Fibroblast of mammary gland (primary cell): ENCODE measurements at places on chromosomes 12 and 14.

GRCh38 chr12:124044809-124045321 is 71.8 kb downstream of the ZNF664 start:
- DNase-seq: no peak

DNA sequence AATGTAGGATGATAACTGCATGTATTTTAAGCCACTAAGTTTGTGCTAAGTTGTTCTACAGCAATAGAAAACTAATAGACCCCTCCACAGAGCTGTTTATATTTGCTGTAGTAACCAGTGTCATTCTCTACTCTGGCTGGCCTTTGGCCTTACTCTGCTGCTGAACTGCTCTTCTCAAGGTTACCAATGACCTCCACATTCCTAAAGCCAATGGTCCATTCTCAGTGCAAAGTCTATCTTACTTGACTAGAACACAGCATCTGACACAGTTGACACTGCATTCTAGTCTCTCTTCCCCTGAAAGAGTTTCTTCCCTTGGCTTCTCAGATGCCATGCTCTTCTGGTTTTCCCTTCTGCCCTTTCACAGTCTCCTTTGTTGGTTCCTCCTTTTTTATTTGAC is 154.8 kb upstream of the CRY1 start:
- DNase-seq: no peak

DNA sequence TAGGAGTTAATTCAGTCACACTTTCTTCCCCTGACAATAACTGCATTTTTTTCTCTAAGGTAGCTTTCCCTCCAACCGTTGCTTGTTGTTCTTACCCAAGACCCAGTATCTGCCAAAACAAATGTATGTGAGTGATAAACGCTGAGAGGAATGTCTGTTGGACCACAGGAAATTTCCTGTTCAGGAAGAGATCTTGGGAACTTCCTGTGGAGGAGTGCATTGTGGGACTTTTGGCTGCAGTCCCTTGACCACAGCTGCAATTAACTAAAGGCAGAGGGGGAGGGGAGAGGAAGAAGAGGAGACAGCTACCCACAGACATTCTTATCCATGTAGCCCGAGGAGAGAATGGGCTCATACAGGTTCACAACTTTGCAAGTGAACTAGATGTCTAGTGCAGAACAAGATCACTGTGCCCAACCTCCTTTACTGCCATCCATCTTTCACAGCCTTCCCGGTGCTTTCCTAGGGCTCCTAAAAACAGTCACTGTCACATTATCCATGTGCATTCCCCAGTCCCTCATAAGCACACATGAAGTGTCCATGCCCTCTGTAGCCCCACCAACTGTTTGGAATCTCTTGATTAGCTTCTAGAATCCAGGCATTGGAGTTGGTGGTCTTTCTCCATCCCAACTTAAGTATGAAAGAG is 149.5 kb downstream of the ETV6 start:
- peak; percentile 89 for DNase-seq

GRCh38 chr14:75833326-75834020 is 148.3 kb downstream of the TGFB3 start:
- DNase-seq: no peak

GRCh38 chr14:105483300-105484068 is 3.2 kb upstream of the CRIP1 start:
- DNase-seq: no peak

GRCh38 chr12:11686120-11686519 is 36.6 kb downstream of the ETV6 start:
- DNase-seq: no peak
